ENCODE measurements at places on chromosomes 7 and 10. TPM values are rescaled to one million over a fixed set of nuclear protein-coding genes. Genes with fewer than 3 reads are reported as not detected.

DNA sequence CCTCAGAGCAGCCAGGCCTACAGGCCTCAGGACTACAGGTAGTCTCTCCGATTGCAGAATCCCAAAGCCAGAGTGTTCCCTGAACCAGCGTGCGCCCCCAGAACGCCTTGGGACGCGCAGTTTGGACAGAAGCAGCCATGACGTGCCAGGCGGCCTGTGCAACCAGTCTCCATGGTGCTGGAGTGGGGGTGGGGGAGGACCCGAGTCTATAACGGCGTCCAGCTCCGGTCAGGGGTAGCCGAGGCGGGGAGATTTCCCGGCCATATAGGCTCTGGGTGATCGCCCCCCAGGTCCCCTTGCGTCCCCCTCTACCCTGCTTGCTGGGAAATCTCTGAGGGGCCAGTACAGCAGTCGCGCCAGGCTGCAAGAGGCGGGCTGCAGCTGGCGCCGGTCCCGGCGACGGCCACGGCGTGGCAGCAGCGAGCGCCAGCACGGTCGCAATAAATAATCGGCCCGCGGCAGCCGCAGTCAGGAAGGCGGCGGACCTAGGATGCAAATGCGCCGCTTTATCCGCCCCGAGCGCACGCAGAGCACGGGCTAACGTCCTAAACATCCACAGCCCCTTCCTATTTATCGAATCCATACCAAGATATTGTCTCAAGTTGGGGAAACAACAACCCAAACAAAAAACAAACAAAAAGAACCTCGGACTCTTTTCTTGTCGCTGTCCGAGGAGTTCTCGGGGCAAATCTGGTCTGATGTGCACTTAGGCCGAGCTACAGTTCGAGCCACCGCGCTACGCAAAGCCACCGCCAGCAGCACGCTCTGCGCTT, 1.6 kb downstream of the HOXA3 start:
- DNase-seq: peak; percentile 56

- DNase-seq: no peak
Measured at GRCh38 chr10:129544205-129545202, 77.5 kb downstream of the MGMT start.

- DNase-seq: no peak
Measured at GRCh38 chr10:90042075-90042474, 340.7 kb downstream of the KIF20B start.

DNA sequence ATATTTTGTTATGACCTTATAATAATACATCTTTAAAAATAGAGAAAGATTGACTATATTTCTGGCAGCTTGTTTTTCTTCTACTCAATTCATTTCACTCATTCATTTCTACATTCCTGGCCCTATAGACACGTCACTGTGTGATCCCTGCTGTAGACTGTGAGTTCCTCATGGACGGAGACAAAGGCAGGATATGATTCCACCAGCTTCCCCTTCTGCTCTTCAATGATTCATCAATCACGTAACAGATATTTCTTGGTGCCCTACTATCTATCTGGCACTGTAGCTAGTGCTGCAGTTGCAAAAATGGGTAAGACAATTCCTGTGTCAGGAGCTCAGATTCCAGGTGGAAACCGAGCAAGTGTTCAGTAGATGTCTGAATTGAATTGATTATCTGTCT, 415.0 kb downstream of the SFMBT2 start:
- no peak for DNase-seq

DNA sequence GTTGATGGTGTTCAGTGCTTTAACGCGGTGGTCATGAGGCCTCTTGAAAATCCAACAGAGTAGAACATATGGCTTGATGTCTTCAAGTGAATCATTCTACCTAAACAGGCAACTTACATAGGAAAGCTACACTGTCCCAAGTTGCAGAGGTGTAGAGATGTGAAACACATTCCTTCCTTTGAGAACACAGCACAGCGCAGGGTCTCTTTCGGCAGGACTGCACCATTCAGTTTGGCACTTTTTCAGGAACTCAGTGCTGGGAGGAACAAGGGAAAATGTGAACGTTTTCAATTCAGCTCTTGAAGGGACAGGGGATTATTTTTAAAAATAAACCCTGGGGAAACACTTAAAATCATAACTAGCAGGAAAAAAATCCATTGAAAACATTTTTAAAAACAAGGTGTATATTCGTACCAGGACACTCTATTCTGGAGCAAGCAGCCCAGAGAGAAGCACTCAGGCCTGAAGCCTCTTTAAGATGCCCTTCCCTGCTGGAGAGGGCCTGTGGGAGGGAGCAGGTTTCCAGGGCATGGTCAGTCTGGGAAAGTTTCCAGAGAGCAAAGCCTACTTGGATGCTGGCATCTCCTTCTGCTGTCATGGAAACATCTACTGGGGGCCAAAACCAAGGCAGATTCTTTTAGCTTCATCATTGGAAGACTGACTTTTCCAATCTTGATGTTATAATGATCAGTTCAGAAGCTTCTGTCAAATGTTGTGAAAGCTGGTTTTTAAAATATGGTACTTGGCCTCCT, 60.4 kb upstream of the NPVF start:
- DNase-seq: no peak

DNA sequence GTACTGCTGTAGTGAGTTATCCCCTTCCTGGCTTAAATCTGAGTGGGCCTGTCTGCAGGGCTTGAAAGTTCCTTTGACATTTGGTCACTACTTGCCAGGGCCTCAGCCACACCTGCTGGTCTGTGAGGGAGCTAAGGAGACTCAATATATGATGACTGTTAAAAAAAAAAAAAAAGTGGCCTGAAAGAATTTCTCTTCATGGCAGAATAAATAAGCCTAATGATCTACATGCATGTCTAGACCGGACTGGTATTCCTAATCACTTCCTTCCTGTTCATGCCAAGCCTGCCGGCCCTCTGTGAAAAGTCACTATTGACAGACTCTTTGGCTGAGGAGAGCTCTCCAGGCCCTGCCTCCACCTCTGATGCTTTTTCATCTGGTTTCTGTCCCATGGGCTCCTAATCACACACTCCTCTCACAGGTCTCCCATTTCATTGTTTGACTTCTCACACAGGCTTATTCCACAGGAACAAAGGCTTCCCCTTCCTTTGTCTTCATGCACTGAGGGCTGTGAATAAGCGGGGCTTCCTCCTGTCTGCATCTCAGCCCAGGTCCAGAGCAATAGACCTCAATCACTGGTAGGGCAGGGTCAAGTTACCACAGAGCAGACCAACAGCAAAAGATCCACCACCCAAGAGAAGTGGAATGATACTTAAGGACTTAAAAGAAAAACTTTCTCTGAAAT, 99.1 kb upstream of the SEC61G start:
- DNase-seq: no peak

- no peak for DNase-seq
Measured at GRCh38 chr10:12875100-12875499, 126.4 kb downstream of the CCDC3 start.

GRCh38 chr10:132669208-132669861, 116.6 kb downstream of the NKX6-2 start:
- DNase-seq: no peak

- DNase-seq: no peak
Measured at GRCh38 chr10:6788231-6788630, 208.2 kb upstream of the PRKCQ start.

GRCh38 chr7:153152801-153153422, 393.4 kb downstream of the ACTR3B start:
- DNase-seq: no peak

DNA sequence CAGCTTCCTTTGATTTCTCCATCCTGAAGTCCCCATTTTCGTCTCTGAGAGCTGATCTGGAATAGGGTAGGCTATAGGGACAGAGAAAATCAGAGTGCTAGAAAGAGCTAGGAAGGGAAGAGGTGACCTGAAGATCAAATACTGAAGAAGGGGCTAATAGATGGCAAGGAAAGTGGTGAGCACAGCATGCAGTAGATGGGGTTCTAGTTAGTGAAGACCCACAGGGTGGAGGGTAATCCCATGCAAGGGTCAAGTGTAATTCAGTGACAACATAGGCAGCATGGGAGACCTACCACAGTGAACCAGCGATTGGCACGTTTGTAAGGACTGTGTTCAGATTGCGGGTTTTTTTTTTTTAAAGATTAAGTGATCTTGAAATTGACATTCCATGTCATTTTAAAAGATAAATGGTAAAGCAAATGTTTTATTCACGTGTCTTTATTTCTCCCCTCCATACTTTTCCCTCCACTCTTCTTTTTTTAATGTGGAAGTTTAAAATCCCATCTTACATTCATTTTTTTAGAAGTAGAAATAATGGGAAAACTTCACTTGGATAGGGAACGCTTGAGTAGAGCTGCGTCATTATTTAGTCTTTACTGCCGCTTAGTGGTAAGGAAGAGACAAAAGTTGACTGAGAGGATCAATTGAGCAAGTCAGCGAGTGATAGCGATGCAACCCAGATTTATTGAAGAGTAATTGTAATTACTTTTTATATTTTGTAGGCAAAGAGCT, 21.0 kb upstream of the ABI1 start:
- DNase-seq: peak; percentile 34

DNA sequence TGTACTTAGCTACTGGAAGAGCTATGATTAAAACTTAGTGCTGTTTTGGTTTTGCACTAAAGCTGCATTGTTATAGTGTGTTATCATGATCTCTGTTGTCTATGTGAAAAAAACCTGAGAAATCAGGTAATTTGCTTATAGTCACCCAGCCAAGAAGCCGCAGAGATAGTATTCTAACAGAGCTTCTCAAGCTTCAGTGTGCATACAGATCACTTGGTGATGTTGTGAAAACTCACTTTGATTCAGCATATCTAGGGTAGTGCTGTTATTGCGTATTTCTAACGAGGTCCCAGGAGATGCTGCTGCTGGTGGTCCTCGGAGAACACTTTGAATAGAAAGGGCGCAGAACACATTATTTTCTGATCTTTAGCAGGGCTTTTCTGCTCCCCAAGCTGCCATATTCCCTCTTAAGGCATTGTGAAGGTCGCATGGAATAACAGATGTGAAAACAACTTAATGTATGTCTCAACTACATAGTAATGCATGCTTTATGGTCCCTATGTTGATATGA, 68.4 kb upstream of the PDCD4 start:
- DNase-seq: no peak

DNA sequence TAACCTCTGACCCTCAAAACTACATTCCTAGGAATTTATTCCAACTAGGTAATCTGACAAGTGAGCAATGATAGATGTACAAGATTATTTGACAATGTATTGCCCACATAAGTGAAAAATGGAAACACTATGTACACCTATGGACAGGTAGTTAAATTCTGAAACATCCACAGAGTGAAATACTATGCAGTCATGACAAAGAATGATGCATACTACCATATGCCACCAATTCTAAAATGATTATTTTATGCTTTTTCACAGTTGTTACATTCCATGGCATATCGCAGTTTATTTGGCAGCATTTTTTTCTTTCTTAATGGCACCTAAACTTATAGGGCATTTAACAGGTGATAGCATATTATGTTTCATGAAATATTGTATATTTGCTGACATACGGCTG, 20.1 kb upstream of the TNPO3 start:
- DNase-seq: no peak

GRCh38 chr10:130935128-130935439, 376.4 kb downstream of the TCERG1L start:
- DNase-seq: no peak

- no peak for DNase-seq
Measured at GRCh38 chr7:4267341-4268039, 414.6 kb upstream of the FOXK1 start.

- no peak for DNase-seq
Measured at GRCh38 chr7:100372256-100372655, 1.0 kb upstream of the PILRA start.

DNA sequence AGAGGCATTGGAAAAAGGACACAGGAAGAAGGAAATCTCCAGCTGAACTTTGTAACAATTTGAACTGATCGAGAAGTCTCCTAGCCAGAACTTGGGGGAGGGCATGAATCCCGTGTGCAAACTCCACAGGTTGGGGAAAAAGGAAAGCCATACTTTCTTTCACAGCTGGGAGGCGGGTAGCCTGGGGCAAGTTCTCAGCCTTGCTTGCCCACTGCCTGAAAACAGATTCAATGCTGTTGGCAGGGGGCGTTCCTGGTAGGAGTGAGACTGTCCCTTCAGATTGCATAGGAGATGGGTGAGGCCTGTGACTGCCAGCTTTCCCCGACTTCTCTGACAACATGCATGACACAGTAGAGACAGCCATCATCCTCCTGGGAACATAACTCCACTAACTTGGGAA, 289.1 kb upstream of the PHF14 start:
- no peak for DNase-seq

- no peak for DNase-seq
Measured at GRCh38 chr10:131905603-131906268, 4.9 kb downstream of the PPP2R2D start.

DNA sequence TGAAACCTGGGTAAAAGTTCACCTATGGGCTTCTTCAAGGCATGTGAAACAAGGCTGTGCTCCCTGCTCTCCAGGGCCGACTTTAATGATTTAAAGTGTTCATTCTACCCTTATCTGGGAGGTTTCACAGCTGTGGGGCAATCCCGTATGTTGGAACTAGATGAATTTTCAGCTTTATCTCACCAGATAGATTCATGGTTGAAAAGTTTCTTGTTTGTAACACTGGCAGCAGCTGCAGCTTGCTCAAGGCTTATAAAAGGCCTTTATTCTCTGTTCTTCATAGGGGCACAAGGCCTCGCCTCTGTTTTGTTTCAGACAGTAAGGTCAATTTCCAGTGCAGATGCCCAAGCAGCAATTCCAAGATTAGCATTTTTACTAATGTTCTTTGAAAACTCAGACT, 70.4 kb upstream of the DNAJB12 start:
- DNase-seq: no peak

DNA sequence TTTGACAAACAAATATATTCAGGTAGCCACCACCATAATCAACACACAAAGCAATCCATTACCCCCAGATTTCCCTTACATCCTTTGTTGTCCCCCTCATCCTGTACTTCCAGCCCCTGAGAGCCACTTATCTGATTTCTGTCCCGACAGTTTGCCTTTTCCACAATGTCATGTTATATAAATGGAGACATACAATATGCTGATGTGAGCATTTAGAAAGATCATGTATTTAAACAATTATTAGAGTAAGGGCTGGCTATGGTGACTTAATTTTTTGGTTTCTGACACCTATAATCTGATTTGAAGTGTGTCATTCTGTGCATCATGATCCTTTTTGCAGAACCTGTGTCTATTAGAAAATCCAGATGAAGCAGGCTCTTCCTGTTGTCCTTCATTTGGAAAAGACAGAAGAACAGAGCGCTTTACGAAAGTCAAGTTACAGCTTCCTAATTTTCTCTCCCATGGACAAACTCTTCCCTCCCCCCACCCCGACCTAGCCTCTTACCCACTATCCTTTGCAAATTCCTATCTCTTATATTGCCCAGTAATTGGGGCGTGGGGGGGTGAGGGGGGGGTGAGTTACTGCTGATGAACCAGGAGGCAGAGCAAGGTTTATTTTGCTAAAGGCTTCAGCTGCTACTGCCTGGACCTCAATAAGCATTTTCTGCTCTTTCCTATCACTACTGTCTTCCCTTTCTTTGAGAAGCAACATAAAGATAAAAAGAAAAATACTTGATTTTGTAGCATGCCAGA, 252.4 kb upstream of the C7orf33 start:
- DNase-seq: no peak

- no peak for DNase-seq
Measured at GRCh38 chr7:42348071-42348470, 111.1 kb upstream of the GLI3 start.

AKR1C8 gene
- 0.69 TPM for total RNA-seq

ZNF853 gene
- total RNA-seq: 5.3 TPM

LRIT1 gene
- not detected for total RNA-seq

SLC18A2 gene
- total RNA-seq: not detected

SNX13 gene
- 28.5 TPM for total RNA-seq

AKR1D1 gene
- not detected for total RNA-seq

SNX8 gene
- total RNA-seq: 4.7 TPM

FAM24B gene
- 11.4 TPM for total RNA-seq

KIAA1217 gene
- total RNA-seq: not detected

SH2D4B gene
- total RNA-seq: 0.14 TPM

SPDYE16 gene
- total RNA-seq: 0.78 TPM

AKR1C2 gene
- not detected for total RNA-seq
